ENCODE measurements at places on chromosomes 6 and 20.

DNA sequence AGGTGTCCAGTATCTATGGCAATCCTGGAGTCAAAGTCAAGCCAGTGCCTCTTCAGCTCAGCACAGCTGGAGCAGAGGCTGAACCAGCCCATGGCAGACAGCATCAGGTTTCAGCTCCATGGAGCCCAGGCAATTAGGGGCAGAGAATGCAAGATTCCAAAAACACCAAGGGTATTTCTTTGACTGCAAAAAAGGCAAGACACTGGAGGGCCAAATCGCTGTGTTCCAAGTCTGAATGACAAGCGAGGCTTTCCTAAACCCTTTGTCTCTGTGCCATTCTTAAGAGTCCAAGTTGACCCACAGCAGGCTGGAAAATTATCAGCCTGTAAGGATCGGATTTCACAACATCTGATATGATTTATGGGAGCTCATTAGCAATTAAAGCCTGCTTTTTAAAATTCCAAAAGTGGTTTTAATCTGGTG lies 49.7 kb upstream of the TGM3 start:
- DNase-seq, result no peak

DNA sequence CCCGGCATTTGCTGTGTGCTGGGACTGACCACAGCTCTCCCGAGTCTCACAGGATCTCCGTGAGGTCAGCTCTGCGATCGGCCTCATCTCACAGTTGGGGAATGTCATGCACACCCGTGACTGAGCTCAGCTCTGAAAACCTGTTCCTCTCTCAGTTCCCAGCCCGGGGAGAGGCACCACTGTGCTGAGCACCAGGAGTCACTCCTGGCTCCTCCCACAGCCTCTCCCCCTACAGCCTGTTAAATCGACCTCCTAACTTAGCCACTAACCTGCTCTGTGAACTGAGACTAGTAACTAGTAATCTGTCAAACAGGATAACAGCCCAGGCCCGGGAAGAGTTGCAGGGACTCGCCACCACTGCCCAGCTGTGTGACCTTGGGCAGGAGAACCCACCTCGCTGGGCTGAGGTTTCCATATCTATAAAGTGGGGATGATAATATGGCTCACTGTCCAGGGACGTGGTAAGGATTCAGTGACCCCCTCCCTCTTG lies 20.1 kb upstream of the NOL4L start:
- no peak for DNase-seq

DNA sequence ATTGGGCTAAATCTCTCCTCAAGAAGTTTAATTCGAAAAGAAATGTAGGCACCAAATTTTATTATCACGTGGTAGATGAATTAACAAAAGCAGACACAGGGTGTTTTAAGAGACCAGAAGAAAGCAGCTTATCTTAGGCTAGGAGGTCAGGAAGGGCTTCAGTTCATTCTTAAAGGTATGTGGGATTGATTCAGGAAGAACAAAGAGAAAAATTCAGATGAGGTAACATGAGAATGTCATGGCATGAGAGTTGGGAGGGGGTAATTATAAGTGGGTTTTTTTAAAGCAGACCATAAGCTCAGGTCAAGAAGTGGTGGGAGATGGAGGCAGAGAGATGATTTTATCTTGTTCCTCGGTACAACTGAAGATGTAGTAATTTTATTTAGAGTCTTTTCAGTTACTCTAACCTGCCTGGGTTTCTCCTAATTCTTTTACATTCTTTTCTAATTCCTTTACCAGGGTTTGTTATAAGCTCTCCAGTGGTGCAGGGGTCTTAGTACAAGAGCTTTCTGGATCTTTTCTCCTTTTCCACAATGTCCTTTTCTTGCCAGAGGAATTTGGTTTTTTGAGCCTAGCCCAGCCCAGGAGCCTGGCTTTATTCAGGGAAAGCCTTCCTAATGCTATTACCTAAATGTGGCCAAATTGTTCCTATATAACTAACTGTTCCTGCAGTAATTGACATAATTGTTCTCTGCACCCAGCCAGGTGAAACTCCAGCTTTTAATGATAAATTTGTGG lies 474.1 kb upstream of the BTBD3 start:
- DNase-seq, result no peak

DNA sequence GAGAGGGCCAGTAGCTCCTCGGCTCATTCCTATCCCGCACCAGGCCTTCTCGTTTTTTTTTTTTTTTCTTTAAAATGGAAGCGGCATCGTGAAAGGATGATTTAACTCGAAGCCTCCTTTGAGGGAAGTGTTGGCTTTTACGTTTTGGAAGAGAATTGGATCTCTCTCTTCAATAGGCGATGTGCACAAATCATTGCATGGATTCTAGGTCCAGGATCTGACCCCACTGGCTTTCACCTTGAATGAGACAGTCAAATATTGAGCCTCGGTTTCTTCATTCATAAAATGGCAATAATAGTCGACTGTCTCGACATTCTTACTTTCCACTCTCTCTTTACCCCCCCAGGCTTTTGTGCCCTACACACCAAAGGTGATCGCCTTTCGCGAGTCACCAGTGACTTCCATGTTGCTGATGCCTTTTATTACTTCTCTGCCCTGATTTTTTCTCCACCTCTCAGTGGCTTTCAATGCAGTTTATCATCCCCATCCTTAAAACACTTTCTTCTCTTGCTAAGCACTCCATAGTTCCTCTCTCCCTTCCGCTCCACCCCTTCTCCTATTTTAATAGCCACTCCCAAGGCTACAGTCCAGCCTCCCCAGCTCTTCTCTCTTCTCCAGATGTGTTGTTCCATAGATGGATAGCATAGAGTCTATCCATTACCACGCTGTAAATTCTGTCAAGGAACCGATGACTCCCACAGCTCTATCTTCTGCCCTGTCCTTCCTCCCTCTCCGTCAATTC lies 473 bp upstream of the DTNBP1 start:
- DNase-seq, result no peak

- DNase-seq, result no peak
Observed at GRCh38 chr20:23772074-23772473, 21.3 kb upstream of the CST1 start.

DNA sequence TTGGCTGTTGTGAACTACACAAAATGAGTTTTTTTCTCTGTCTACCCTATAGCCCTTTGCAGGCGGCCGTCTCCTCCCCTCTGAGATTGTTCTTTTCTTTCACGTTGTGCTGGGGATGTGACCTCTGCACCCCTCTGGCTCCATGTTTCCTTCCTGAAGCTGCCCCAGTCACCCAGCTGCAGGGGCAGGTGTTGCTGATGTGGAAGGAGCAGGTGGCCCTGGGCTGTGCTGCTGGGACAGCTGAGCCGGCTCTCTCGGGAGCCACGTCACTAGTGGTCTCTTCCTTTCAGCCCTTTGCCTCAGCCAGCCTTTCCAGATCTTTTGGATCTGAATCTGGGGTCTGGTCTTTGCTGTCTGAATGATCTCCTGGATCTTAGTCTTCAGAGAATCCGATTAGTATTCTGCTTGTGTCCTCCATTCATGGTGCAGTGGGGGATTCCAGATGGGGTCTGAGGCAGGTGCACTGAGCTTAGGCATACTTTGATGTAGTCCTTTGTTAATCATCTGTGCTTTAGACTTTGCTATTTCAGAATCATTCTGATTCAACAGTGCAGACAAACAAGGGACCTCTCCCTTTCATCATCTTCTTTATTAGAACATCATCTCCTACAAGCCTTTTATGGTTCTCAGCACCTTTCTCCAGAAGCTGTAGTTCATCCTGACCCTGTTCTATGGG lies 31.4 kb downstream of the TMEM181 start:
- DNase-seq, result no peak

DNA sequence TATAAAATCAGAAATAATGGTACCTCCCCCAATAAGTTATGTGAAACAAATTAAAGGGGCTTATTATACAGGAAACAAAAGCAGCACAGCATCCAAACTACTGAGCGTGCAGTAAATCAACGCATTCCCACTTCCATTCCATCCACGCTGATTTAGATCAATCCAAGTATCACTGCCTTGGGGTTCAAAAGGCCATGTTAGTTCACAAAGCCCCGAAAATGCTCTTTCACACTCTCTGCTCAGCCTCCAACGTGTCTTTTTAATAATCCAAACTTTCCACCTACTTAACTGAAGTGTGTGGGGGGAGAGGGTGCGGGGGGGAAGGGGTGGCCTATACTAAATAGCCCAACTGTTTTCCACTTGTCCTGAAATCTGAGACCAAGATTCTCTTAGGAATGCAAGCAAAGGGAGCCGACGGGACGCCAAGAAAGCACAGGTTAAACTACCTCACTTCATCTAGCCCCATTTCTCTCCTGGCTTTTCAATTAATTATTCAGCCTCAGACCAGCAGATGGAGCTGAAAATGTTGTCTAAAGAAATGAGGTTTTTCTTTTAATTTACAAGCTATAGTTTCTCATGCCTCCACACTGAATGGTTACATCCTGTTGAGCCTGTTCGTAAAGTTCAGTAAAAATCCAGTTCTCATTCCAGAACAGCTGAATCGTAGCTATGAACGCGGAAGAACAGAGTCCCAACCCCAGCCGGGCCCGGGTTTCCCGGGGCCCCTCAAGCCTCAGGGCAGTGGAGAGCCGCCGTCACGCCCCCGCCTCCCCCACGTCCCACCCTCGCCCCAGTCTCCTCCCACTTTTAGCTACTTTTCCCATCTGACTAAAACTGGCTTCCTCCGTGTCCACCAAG lies 1.0 kb upstream of the NXT1 start:
- DNase-seq, result peak; percentile 69

DNA sequence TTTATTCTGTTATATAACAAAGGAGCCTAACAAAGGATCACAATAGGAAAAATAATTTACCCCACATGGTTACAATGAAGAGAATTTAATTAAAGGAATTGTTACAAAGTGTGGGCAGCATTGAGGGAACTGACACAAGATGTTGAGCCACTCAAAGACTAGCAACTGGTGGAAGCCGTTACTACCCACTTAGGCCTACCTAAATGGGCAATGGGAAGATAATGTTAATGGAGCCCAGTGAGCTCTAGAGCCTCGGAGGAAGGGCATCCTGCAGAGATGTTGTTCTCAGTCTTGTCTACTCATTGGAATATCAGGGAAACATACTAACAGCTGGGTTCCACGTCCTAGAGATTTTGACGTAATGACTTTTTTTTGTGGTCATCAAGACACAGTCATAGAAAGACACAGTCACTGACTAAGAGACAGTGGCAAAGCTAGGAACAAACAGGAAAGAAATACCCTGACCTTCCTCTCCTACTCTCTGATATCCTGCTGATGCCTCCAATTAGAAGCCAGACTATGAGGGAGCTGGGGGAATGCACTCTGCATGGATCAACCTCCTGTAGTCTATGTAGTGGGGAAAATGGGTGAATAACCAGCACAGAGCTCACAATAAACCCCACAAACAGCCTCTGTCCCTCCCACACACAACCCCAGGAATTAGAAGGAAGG lies 523.8 kb upstream of the FLRT3 start:
- DNase-seq, result no peak

All from T-helper 9 cell (primary cell).